ENCODE measurements at places on chromosomes 7 and 10. TPM values are rescaled to one million over a fixed set of nuclear protein-coding genes. Genes with fewer than 3 reads are reported as not detected.

The A1CF gene
- not detected for total RNA-seq

The ZPBP gene
- total RNA-seq: not detected

The CH25H gene
- not detected for total RNA-seq

The PILRA gene
- 2.2 TPM for total RNA-seq

- no peak for DNase-seq
These were observed 271.8 kb upstream of the NRG3 start for GRCh38 chr10:81603106-81603620.

- no peak for DNase-seq
These were observed 352.0 kb upstream of the AKR1E2 start for GRCh38 chr10:4473977-4474376.

DNA sequence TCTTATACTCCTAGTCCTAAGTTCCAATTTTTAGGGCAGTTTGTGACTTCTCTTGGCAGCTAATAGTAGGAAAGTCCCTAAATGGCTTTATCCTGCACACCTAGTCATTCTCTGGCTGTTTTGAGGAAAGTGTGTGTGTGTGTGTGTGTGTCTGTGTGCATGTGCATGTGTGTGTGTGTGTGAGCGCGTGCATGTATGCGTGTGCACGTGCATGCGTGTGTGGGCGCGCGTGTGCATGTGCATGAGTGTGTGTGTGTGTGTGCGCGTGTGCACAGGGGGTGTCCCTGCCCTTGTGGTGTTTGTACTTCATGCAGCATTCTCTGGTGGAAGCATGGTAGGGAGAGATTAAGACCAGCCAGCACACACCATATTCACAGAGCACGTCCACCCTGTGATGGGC is 18.2 kb downstream of the MACROH2A2 start:
- DNase-seq: no peak

GRCh38 chr7:30462179-30462578 is 16.4 kb downstream of the NOD1 start:
- DNase-seq: no peak

GRCh38 chr7:155809332-155809946 is 2.8 kb downstream of the SHH start:
- DNase-seq: no peak

- no peak for DNase-seq
These were observed 45.4 kb downstream of the SLC13A1 start for GRCh38 chr7:123154231-123154860.

DNA sequence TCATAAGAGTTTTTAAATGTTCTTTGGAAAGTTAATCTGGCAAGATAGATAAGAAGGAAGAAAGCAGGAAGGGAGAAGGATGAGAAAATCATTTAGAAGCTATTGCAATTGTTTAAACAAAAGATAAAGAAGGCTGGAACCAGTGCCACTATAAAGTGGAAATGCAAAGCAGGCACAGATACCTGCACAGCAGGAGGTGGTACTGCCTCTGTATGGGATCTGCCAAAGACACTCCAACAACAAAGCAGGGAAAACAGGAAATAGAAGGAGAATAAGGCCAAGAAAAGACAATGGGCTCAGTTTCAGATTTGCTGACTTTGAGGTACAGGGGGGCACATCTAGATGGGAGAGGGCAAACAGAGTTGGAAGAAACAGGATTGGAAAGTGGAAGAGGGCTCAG is 138.6 kb downstream of the PPP1R17 start:
- no peak for DNase-seq

- peak; percentile 22 for DNase-seq
These were observed 8.0 kb downstream of the PSD start for GRCh38 chr10:102410429-102411073.

DNA sequence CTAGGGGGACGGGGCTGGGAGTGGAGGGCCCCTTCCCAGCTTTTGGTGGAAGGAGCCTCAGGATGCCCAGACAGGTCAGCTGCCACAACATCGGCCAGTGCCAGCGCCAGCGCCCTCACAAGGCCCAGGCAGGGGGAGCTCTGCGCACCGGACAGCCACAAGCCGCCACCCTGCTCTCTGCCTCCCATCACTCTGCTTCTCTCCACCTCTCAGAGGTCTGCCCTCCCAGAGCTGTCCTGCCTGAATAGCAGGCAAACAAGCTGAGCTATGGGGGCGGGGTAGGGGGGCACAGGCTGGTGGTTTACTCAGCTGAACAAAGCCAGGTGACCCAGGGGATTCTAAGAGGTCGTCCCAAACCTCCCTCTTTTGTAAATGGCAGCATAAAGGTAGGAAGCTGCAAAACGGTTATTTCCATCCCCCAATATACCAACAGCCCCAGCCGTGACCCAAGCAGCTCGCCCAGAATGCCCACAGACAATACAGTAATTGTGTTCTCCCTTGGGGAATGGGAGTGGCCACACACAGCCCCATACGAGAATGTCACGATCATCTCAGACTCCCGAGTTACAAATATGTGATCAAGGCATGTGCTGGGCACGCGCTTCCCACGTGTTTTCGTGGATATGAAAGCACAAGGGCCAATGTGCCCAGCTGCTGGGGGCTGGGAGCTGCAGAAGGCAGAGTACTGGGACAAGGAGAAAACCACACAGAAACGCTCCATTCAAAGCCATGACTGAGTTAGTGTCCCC is 19.7 kb downstream of the FAM53B start:
- peak; percentile 18 for DNase-seq

DNA sequence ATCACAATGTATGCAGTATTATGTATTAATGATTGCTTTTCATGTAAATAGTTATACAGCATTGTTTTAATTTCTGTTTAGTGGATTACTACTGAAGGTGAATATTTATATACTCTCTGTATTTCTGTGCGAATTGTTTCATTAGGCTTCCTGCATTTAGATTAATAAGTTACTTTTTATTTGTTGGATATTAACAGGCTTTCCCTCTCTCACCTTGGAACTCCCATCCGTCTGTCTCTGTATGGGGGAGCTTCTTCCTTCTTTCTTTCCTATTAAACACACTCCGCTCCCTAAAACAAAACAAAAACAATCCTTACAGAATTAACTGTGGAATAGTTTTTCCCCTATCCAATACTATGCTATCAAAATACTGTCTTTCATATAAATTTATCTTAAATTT is 205.1 kb downstream of the CACNB2 start:
- no peak for DNase-seq
